ENCODE measurements at places on chromosomes 12 and 14.

- DNase-seq: no peak
These were observed 214.4 kb upstream of the DIO2 start for GRCh38 chr14:80425686-80426085.

- peak; percentile 57 for DNase-seq
These were observed 9.9 kb downstream of the BCL7A start for GRCh38 chr12:122031342-122032216.

GRCh38 chr14:21527318-21527679, 1.2 kb upstream of the SALL2 start:
- no peak for DNase-seq

- no peak for DNase-seq
These were observed 5.4 kb downstream of the MAGOHB start for GRCh38 chr12:10607885-10608458.

DNA sequence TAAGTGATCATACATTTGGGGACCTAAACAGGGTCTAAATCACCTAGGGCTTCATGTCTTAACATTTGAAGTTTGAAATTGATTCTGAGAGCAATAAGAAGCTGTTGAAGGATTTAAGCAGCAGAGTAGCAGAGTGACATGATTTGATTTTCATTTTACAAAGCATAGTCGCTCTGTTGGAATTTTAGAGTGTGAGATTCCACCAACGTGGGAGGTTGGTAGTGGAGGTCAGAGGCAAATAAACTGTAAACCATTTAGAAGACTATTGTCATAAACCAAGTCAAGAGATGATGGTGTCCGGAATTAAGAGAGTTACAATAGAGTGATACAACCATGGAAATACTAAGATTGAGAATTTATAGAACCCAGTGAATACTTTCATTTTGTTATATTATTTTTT, 52.7 kb upstream of the ZDHHC17 start:
- DNase-seq: no peak

- DNase-seq: no peak
These were observed 23.6 kb upstream of the SSTR1 start for GRCh38 chr14:38184132-38184531.

DNA sequence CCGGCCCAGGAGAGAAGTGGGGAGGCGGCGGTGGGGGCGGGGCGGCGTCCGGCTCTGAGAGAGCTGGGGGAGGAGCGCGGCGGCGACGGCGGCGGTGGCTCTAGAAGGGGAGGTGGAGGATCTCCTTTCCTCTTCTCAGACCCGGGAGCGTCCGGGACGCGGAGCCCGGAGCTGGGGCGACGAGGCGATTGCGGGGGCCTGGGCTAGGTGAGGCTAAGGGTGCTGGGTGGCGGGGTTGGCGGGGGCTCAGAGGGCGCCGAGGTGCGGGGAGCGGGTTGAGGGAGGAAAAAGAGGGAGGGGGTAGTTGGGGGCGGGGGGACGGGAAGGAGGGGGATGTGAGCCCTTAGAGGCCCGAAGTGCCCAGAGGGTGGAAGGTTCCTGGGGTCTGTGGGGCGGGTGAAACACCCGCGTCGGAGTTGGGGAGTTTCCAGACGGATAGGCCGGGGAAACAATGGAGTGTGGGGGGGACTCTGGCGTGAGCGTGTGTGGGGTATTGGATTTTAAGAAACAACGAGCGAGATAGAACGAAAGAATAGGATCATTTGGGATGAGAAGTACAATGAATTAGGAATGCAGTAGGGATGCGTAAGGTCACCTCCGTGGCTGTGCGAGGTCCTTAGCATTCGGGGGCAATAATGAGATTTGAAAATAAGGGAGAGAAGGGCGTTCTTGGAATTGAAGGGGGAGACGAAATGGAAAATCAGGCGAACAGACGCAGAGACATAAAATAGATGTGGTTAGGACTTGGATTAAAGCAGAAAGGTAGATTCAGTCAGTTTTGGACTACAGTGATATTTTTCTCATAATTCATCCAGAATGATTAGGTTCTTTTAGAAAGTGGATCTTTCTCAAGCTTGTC, at the start of gene SPATS2:
SPATS2 (plus strand) TSS at position 82 of the 859 bp plus-strand sequence. CDS start 93,551 bp downstream, outside the sequence.
- no peak for DNase-seq

- no peak for DNase-seq
These were observed 78.3 kb upstream of the PSMA6 start for GRCh38 chr14:35213869-35214387.

DNA sequence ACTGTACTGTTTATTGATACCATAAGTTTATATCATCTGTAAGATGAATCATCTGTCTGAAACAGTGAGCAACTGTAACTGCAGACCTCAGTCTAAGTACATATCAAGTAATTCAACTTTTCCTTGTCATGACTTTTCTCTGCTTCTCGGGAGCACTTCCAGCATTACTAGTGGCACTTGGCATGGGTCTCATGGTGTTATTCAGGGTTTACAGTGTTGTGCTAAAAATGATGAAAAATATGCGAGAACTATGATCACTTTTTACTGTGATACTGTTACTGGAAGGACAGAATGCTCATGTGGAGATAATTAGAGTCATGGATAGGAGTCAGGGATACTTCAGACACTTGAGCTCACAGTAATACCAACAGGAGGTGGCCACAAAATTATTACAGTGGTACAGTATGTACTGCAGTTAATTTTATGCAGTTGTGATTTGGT, 8.3 kb downstream of the KTN1 start:
- no peak for DNase-seq

DNA sequence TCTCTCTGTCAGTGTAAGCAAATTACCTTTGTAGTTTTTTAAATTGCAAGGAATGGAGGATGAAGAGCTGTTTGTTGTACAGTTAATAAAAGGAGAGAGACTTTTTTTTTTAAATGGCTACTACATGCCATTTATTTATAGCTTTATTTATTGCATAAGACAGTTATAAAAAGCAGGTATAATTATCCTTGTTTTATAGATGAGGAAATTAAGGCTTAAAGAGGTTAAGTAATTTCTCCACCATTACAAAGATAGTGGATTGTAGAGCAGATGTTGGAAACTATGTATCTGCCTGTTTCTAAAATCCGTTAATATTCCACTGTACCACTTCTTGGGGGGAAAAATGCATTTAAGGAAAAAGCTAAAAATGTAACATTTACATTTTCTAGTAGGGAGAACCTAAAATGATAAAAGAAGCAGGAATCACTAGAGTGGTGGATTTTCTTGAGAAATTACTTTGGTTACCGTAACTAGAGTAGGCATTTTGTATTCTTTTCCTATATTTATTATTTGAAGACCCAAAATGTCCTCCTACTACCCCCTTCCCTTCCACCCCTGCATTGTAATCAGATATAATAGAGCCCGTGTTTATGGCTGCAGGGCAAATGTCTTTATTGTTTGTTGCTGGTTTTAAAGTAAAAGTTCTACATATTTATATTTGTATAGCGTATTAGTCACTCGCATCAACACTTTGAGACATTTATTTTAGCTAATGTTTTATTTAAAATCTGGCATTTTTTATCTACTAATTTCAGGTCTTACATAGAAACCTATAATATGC, 2.3 kb downstream of the SNAPC1 start:
- no peak for DNase-seq

Measured in stimulated activated CD4-positive, alpha-beta T cell treated with anti-CD3 and anti-CD28 coated beads, Interleukin-1b, Interleukin-23, amount 100 ng/mL, for 48 hours (primary cell).